ENCODE measurements at places on chromosomes 12 and 14.

DNA sequence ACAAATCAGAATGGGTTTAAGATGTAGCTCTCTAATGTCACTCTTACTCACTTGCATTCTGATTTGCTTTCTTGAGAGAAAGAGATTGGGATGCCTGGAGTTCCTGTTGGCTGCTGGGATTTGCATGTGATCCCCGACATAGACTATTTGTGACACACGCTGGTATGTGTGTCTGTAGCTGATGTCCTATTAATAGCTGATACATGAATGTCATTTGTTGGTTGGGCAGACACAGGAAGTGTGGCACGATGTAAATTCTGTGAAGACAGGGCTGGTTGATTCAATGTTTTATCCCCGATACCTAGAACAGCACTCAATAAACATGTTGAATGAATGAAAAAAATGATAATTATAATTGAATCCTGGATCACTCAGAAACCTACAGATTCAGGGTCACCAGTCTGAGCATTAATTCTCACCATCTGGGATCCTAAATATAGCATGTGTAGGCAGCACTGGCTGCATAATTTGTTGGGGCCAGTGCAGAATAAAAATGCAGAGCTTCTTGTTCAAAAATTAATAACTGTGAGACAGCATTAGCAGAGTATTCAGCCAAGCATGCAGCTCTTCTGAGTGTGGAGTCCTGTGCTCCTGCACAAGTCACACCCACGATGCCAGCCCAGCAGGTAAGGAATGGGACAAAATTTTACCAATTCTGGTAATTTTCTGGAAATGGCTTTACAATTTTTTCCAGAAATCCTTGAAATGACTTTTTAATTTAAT, 35.5 kb upstream of the SOCS2 start:
- DNase-seq, result no peak

DNA sequence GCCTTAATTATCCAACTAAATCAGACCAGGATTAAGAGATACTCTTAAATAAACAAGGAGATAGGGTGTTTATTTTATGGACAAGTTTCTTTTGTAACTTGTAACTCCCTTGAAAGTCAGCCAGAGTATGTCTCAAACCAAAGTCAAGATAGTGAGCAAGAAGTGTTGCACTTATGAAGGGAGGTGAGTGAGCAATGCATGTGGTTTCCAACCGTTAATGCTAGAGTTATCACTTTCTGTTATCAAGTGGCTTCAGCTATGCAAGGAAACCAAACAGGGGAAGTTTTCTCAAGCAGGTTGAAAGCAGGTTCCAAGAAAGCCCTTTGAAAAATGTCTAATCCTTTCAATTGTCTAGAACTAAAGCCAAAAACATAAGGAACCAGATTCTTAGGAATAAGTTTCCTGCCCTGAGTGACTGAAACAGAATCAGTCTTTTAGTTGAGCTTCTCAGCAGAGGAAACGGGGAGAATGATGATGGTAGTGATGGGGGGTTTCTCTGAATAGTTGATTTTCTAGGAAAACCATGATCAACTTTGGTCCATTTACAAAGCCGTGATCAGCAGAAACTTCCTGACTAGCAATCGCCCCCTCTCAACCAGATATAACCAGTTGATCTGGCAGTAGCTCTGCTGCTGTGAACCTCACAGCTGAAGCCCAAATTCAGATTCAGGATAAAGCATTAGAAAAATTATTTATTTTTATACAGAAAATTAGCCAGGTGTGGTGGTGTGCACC, 128.4 kb downstream of the DAD1 start:
- no peak for DNase-seq

- DNase-seq, result no peak
These were observed 397.6 kb downstream of the BCAT1 start for GRCh38 chr12:24551163-24551786.

GRCh38 chr12:25459541-25459951, 93.5 kb downstream of the LMNTD1 start:
- DNase-seq, result no peak

DNA sequence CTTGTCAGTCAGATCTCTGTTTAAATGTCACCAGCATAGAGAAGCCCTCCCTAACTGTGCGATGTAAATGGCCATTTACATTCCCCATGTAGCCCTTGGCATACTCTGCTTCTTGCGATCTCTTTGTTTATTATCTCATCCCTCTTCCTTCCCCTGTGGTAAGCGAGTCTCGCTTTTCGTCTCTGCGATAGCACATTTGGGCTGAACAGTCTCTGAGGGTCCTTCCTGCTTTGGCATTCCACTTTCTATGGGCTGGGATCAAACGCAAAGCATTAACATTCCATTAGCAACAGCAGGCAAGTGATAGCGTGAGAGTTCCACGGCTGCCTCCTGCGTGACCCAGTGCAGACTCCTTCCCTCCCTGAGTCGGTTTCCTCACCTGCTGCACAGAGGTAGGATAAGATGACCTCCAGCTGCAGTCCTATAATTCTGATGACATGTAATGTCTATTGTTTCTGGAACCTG, 61.4 kb upstream of the TUNAR start:
- no peak for DNase-seq
